ENCODE measurements at places on chromosomes 5 and 9.

DNA sequence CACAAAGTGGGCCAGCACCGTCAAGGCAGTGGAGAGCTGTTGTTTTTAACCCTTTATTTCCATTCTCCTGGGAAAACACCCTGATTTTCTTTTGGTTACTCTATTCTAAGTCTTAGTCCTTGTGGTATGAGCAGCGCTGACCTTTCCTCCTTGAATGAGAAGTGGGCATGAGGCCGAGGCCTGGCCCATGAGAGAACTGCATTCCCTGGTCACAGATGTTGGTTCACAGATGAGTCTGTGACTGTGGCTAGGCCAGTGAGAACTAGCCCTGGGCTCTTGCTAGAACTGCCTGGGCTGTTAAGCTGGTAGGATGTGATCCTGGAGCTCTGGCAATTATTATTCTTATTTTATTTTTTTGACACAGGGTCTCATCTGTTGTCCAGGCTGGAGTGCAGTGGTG is 71.7 kb upstream of the KLF9 start:
- no peak for DNase-seq

- no peak for DNase-seq
These were observed 116.1 kb downstream of the LPAR1 start for GRCh38 chr9:110922145-110922544.

DNA sequence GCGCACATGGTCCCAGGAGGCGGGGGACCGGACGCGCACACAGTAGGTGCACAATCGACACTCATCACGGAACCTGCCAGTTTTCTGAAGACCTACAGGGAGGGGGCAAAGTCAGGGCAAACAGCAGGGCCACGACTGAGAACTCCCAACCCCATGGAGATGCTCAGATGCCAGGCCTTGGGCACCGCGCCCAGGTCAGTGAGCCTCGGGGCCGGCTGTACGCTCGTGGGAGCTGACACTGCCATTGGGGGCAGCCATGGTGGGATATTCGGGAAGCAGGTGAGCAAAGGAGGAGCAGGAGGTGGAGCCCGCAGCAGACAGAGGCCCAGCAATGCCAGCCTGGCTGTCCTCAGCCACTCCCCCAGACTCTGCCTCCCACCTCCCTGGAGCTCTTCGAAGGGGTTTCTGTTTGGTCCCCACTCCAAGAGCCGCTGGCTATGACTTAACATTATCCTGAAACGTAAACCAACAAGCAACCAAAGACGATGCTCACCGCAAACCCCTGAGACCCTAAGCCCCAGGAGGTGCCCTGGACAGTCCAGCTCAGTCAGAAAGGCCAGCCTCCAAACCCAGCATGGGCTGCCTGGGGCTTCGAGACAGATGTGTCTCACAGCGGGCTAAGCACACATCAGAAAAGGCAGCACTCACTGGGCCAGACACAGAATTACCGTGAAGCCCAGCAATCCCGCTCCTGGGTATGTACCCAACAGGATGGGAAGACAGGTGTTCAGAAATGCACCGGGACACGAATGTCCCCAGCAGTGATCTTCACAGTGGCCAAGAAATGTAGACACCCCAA is 78.4 kb downstream of the VAV2 start:
- no peak for DNase-seq

GRCh38 chr5:83265318-83265717 is 188.0 kb downstream of the XRCC4 start:
- DNase-seq, result no peak

- no peak for DNase-seq
These were observed 119.7 kb upstream of the SPATA31C2 start for GRCh38 chr9:88258024-88258423.

GRCh38 chr5:80268916-80269315 is 13.1 kb upstream of the SERINC5 start:
- no peak for DNase-seq

- DNase-seq, result no peak
These were observed 102.3 kb downstream of the ZNF608 start for GRCh38 chr5:124644138-124644537.

- DNase-seq, result no peak
These were observed 357.9 kb downstream of the IRX2 start for GRCh38 chr5:2393556-2393955.

- DNase-seq, result no peak
These were observed at the start of gene TMEFF1 for GRCh38 chr9:100472788-100473275. TMEFF1 (plus strand) TSS chr9:100473149; CDS start chr9:100473545, 396 bp downstream.

DNA sequence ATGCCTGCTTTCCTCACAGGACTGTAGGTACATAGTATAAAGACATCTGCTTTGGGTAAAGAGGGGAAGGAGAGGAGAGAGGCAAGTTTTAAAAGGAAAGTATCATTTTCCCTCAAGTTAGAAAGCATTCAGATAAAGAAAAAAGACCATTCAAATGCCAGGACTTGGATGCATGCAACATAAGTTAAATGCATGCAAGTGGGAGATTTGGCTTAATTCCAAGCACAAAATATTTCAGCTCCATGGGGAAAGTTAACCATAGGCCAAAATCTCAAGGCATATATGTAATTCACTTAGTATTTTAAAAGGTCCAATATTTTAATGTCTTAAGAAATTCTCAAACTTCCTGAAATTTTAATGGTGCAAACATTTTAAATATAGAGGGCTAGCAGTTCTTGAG is 36.4 kb downstream of the POU5F2 start:
- DNase-seq, result no peak

- no peak for DNase-seq
These were observed 187.9 kb downstream of the MAN2A1 start for GRCh38 chr5:109877670-109878045.

DNA sequence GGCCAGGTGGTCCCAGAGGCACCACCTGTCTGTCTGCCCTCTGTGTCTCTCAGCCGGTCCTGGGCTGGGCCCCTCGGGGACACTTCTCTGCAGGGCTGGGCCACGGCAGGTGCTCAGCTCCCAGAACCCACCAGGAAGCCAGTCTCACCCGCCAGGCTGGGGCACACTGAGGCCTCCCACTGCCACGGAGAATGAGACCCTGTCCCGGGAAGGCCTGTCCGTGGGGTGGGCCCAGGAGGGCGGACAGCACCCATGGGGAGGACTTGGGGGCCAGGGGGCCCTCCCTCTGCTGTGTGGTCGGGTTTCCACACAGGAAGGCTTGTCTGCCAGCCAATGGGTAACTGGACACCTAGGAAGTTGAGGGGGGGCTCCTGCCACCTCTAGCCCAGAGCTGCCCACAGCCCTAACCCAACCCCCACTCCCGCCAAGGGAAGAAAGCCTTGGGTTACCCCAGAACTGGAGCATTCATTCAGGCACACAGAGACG is 4.1 kb upstream of the TUBB4B start:
- DNase-seq, result no peak

DNA sequence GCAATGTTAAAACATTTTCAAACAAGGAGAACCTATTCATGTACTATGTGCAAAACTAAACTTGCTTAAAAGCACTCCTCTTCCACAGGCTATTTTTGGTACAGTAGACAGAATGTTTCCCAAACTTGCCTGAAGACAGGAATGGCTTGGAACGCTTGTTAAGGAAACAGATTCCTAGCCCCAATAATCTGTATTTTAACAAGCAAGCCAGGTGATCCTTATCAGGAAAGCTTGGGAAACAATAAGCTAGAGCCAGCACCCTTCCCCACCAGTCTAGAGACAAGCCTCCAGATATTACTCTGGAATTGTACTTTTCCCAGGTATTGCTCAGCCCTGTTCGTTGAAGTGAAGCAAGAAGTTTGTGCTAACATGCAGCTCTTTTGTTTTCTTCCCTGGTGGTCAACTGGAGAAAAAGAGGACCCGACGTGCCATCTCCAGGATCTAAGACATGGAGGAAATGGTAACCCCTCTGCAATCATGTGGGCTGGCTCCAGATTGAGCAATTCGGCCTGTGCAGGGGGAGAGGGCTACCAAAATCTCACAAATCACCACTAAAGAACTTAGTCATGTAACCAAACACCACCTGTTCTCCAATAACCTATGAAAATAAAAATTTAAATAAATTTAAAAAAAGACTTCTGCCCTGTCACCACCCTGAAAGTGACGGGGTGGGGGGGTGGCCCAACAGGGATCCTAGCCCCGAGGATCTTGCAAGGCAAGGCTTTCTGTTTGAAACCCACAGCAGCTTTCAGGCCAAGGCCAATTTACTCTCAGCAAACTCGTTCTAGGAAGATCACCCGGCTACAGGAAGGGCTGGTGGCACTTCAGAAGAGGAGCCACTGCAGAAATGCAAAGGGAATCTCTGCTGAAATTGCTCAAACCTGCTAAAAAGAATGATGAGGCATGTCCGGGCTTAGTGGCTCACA is 48.6 kb downstream of the SHB start:
- DNase-seq, result no peak

- no peak for DNase-seq
These were observed 37.1 kb upstream of the PPARGC1B start for GRCh38 chr5:149693021-149693420.

- no peak for DNase-seq
These were observed 60.1 kb upstream of the BRINP1 start for GRCh38 chr9:119429302-119429701.

DNA sequence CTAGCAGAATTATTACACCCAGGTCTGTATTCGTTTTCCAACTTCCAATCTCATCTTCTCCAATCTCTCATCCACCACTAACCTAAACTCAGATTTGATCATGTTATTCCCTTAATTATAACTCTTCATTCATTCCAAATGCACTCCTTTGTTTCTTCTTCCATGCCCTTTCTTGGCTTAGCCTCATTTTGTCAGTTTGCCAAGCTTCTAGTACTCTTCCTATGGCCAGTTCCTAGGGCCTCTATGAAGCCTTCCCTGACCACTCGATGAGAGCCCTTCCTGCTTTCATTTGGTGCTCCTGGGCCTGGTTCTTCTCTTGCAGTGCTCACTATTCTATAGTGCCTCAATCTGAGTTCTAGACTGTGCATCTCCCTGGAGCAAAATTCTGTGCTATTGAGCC is 5.8 kb downstream of the FAM219A start:
- DNase-seq, result no peak

- no peak for DNase-seq
These were observed 167.0 kb downstream of the CRB2 start for GRCh38 chr9:123523001-123523400.

DNA sequence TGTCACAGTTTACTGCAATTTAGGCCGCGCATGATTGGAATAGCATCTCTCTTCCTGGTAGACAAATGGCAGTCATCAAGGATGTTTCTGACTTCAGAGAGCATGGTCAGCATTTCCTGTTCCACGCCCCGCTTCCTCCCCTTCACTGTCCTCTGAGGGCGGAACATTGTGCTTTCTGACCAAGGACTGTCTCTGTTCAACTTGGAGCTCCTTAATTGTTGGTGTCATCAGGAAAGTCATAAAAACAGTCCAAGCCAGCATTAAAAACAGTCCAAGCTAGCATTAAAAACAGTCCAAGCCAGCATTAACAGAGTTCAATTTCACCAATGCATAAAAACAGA is 301.3 kb upstream of the IRX4 start:
- no peak for DNase-seq

- no peak for DNase-seq
These were observed 156.5 kb downstream of the TRIO start for GRCh38 chr5:14299666-14300065.

GRCh38 chr5:375336-375920 is 53.9 kb downstream of the AHRR start:
- DNase-seq, result no peak

GRCh38 chr5:147413266-147413665 is 96.6 kb downstream of the DPYSL3 start:
- DNase-seq, result no peak

GRCh38 chr9:121768416-121769015 is 117.1 kb downstream of the DAB2IP start:
- DNase-seq, result no peak

- DNase-seq, result no peak
These were observed 120.7 kb downstream of the PBX3 start for GRCh38 chr9:125867751-125868415.

DNA sequence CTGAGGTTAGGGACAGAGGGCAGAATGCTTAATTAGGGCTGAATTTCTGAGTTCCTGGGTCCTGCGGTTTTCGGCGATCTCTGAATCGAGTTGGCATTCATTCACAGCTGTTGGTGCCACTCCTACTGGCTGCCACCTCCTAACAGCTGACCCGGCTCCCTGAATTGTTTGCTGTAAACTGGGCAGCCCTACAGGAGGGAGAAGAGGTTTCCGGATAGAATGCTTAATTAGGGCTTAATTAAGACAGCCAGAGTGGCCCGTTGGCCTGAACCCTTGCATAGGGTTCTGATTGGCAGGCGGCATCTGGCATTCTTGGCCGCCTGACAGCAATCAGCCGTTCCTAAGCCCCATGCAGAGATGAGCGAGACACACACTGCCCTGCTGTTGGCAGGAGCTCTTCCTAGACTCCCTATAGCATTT is 25.7 kb downstream of the FRMPD1 start:
- no peak for DNase-seq

DNA sequence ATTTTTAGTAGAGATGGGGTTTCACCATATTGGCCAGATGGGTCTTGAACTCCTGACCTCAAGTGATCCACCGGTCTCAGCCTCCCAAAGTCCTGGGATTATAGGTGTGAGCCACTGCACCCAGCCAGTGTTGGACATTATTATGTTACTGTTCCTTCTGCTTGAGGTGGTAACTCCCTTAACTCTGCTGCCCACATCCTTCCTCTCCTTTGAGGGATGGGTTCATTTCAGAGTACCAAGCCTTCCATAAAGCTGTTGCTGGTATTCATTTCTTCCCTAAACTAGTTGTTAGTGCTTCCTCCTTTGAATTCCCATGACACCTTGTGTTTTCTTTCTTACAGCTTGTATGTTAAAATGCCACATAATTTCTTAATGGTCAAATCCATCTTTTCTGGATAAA is 54.0 kb downstream of the CTNNA1 start:
- no peak for DNase-seq

DNA sequence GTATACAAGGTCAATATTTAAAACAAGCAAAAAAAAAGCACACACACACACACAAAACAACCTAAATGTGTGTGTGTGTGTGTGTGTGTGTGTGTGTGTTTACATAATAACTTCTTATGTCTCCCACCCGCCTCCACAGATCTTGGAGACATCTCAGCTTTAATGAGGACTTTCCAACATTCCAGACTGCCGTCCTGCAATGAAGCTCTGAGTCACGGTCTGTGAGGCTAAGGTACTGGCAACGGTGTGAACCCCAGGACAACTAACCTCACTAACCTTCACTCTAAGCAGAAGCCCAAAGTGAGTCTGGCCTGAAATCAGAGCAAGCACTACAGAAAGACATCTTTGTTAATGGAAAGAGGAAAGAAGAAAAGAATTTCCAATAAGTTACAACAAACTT is 22.3 kb downstream of the ZNF474 start:
- DNase-seq, result no peak

GRCh38 chr5:130502702-130503101 is 598.4 kb downstream of the CHSY3 start:
- DNase-seq, result no peak

DNA sequence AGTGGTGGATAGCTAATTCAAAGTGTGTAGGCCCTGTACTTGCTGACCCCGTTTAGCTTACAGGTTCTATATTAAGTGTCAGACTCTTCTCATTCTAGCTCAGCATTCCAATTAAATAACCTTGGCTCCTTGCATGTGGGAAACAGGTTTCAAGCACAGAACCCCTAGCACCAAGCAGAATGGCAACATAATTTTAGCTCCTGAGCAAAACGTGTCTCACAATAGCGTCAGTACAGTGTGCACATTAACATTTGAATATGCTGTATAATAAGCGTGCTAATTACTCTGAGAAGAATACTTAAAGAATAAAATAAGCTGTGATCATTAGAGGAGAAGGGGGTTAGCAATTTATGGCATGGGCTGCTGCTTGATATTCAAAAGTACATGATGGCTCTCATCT is 21.0 kb upstream of the ANP32B start:
- DNase-seq, result no peak

GRCh38 chr9:123000371-123001068 is 32.9 kb upstream of the GPR21 start:
- no peak for DNase-seq
